ENCODE measurements at places on chromosomes 1 and 21.

DNA sequence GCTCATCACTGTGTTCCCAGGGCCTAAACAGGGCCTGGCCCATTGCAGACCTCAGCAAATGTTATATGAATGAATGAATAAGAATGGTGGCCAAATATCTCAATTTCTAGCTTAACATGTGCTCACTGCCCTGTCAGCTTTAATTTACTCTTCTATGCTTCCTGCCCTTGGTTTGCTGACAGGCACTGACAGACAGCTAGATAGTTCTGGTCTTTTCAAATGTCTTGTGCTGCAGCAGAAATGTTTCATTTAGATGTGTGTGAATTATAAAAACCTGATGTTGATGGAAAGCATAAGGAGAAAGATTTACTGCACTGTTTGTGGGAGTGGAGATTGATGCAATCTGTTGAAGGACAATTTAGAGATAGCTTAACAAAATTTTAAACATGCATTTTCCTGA lies 48.9 kb downstream of the LPAR3 start:
- no peak for DNase-seq

GRCh38 chr1:181142096-181142958 lies 53.8 kb downstream of the IER5 start:
- DNase-seq, result peak; percentile 84

DNA sequence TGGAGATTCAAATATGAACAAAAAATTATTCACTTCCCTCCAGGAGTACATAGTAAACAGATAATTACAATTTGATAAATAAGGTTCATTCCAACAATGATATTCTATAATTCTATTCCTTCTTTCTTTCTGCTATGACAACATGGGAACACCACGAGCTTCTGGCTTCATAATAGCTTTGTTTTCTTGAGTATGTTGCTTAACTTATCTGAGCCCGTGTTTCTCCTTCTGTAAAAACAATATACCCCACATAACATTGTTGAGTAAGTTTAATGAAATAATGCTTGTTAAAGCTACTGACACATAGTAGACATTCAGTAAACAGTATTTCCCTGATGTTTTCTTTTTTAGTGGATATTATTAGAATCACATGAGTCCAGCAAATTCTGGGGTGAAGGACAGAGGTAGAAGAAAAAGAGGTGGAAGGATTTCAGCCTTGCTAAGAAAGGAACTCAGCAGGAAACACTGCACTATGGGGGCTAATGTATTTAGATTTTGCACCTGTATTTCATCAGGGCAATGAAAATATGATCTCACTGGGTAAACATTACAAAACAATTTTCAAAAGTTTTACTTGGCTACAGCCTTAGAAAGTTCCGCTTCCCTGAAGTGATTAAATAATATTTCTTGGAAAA lies 430.8 kb upstream of the C1orf87 start:
- DNase-seq, result no peak

DNA sequence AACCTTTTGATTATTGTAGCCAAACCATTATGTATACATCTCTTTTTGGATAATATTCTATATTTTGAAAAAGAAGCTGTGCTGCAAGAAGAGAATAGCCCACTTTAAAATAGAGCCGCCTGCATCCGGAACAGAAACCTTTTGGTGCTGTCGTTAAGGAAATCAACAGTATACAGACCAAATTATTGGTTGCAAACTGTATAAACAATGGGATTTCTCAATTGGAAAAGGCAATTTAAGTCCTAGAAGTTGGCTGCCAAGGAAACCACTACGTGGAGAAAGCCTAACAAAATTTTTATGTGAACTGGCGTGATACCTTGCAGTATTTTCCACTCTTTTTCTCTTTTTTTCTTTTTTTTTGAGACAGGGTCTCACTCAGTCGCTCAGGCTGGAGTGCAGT lies 25.8 kb downstream of the DESI2 start:
- DNase-seq, result no peak

- no peak for DNase-seq
Observed at GRCh38 chr1:10773376-10773775, 23.1 kb downstream of the CASZ1 start.

GRCh38 chr21:28561772-28562171 lies 430.9 kb downstream of the LTN1 start:
- no peak for DNase-seq

- DNase-seq, result no peak
Observed at GRCh38 chr1:81543764-81544163, 257.0 kb upstream of the ADGRL2 start.

- DNase-seq, result no peak
Observed at GRCh38 chr1:4317207-4317606, 337.2 kb upstream of the AJAP1 start.

- peak; percentile 92 for DNase-seq
Observed at GRCh38 chr1:111619635-111620440, at the start of gene RAP1A. Gene RAP1A, plus strand, starts transcription at chr1:111619789. Its CDS starts 71,572 bp downstream, at chr1:111691361.

DNA sequence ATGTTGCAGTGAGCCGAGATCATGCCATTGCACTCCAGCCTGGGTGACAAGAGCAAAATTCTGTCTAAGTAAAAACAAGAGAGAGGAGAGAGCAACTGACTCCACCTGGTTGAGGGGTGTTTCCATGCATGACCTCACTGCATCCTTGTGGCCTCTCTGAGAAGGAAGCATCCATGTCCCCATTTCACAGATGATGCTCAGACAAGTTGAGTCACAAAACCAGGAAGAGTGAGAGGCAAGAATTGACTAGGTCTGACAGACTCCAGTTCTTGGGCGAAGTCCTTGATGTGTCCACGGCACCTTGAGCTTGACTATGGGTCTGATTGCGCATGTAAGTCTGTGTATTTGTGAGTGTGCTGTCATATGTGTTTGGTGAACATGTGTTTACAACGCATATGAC lies 105.8 kb downstream of the LACTBL1 start:
- no peak for DNase-seq

All from activated gamma-delta T cell treated with anti-CD3 and anti-CD28 coated beads, Interleukin-2, amount 50 U/mL, for 16 hours (primary cell).